ENCODE measurements at places on chromosomes 3 and 15. TPM values are rescaled to one million over a fixed set of nuclear protein-coding genes. Genes with fewer than 3 reads are reported as not detected.

GRCh38 chr3:174949523-174949922 lies 90.4 kb downstream of the NAALADL2 start:
- no peak for DNase-seq

GRCh38 chr3:134883697-134884385 lies 88.8 kb downstream of the EPHB1 start:
- DNase-seq, result no peak

- peak; percentile 36 for DNase-seq
Measured at GRCh38 chr3:155664925-155665695, 79.8 kb downstream of the PLCH1 start.

DNA sequence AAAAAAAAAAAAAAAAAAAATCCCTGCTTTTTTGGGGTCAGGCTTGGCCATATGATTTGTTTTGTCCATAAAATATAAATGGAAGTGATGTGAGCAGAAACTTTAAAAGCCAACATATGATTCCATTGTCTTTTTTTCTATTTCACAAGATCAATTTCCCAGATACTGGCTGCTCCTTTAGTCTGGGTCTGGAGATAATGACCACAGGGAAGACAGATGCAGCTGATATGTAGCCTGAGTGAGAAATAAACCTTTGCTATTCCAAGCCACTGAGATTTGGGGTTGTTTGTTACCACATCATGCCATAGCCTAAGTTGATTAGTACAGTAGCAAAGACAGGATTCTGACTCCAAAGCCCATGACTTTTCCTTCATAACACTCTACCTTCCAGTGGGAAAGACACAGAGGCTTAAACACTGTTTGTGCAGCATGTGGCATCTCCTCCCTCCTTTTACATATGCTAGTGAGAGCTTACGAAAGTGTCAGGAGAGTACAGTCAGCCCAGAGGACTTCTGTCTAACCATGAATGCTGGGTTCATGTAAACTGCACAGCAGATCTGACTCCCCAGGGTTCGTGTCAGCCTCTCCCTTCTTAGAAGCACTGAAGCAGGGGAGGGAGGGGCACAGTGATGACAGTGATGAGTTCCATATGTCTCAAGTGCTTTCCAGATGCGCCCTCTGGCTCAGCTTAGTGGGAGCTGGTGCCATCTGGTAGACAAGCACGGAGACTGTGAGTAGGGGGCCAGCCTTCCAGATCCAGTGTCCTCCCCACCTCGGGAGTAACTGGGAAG lies 36.7 kb upstream of the SLC7A14 start:
- peak; percentile 82 for DNase-seq

GRCh38 chr15:84988909-84989644 lies 7.4 kb downstream of the PDE8A start:
- DNase-seq, result no peak

- no peak for DNase-seq
Measured at GRCh38 chr3:61750766-61751165, 189.4 kb downstream of the PTPRG start.

DNA sequence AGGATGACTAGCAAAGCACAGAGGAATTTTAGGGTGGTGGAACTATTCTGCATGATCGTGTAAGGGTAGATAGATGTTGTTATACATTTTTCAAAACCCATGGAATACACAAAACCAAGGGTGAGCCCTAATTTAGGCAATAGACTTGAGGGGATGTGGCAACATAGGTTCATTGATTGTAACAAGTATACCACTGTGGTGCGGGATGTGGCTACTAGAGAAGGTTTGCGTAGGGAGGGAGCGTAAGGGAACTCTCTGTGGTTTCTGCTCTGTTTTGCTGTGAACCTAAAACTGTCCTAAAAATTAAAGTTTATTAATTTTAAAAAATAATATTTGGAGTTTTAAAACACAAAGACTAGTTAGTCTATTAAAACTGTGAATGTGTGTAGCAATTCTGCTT lies 202.8 kb downstream of the PLCL2 start:
- DNase-seq, result no peak

- DNase-seq, result peak; percentile 47
Measured at GRCh38 chr3:127141921-127142730, 50.8 kb upstream of the PRR23E start.

DNA sequence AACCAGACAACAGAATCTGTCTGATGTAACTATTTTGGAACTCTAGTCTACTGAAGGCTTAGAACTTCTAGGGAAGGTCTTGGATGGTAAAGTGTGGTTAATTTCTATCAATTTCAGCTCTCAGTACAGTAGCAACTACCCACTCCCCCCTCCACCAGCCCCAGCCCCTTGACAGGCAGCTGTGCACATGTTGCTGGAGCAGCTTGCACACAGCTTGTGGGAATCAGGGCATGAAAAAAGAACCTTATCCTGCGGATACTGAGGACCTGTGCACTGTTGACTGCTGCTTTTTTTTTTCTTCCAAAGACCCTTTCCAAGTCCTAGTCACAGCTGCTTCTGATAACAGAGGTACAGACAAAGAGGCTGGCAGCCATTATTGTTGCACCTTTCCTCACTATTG lies 81.5 kb upstream of the UBP1 start:
- DNase-seq, result no peak

DNA sequence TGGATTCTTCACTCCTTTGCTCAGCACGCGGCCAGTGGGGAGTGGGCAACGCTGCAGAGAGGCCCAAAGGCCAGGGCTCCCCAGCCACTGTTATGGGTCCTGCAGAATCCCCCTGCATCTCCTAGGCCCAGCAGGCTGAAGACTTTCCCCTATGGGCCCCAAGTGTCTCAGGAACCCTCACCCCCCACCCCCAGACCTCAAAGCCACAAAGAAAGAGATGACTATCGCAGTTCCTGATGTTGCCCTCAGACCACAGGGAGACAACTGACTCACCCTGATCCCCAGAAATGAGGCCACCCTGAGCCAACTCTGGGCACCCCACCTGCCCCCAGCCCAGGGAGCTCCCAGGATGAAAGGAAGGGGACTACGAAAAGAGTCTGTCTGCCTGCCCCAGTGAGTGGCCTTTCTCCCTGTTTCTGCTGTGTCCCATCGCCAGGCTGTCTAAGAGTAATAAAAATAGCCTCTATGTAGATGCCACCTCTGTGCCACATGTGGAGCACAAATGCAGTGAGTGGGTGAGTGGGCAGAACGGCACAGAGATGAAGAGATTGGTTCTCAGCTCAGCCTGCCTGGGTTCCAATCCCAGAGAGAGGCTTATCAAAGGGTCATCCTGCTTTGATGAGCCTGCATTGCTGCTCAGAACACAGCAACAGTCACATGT lies 283.0 kb downstream of the UACA start:
- no peak for DNase-seq

GRCh38 chr15:53880357-53880756 lies 97.9 kb upstream of the UNC13C start:
- no peak for DNase-seq

DNA sequence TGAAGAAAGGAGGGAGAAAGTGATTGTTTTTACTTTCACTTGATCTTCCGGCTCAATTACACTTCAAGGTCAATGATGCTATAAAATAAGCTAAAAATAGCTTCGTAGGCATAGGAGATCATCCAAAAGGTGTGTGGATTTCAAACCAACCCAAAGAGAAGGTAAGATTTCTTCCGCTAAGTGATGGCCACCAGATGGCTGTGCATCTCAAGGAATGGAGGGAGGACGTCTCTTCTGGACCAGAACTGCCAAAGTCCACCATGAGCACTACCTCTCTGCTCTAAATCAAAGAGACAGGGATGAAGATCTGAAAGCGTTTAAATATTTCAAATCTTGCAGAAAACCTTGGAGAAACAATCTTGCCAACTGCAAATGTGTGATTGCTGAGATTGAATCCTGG lies 199.1 kb upstream of the ZPLD1 start:
- DNase-seq, result no peak

DNA sequence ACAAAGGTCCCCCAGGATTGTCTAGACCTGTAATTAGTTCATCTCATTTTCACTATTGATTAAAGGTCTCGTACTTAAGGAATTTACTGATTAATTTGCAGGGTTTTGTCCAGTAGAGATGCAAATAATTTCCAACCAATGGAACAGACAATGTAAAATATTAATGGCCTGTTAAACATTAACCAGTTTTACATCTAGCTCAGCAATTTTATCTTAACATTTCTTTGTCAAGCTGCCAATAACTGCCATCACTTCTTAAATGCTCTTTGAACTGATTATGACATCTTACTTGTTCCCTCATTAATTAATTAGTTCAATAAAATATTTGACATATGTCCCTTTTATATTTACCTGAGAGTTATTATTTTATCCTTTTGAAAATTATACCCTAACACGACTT lies 9.4 kb upstream of the STRIT1 start:
- DNase-seq, result no peak

PRTG gene
- 16.2 TPM for total RNA-seq

NEK11 gene
- total RNA-seq, result 26.0 TPM

GOLGA8M gene
- 2.1 TPM for total RNA-seq
